SJSA1 (cell line): ENCODE measurements at places on chromosomes 5 and 9. TPM values are rescaled to one million over a fixed set of nuclear protein-coding genes. Genes with fewer than 3 reads are reported as not detected.

SLC34A1 gene
- total RNA-seq: not detected in 2 replicates

BNIP1 gene
- 16.7 and 34.6 TPM in 2 replicates for total RNA-seq

C9orf85 gene
- 12.2 and 13.2 TPM in 2 replicates for total RNA-seq

ERCC6L2 gene
- 34.0 and 75.0 TPM in 2 replicates for total RNA-seq

FUT7 gene
- not detected in 2 replicates for total RNA-seq

TICAM2 gene
- total RNA-seq: 13.6 and 22.1 TPM in 2 replicates

DNA sequence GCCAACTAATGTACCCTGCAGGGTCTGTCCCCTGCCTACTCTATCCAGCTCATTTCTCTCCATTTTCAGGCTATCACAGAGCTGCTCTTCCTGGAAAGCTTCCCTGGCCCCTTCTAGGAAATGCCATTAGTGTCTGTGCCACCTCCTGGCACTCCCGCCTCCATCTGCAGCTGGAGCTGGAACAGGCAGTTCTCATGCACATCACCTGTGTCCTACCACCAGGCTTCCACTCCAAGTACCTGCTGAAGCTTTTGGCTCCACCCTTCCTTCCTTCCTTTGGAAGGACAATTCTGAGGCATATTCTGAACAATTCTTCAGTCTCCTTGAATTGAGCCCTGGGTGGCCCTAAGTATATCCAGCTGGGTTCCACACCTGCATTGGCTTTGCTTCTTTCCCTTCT, 156.2 kb upstream of the ZNF618 start:
- peak; percentile 18 for DNase-seq

- no peak for DNase-seq
These were observed 110.7 kb upstream of the NFIL3 start for GRCh38 chr9:91534374-91534773.

DNA sequence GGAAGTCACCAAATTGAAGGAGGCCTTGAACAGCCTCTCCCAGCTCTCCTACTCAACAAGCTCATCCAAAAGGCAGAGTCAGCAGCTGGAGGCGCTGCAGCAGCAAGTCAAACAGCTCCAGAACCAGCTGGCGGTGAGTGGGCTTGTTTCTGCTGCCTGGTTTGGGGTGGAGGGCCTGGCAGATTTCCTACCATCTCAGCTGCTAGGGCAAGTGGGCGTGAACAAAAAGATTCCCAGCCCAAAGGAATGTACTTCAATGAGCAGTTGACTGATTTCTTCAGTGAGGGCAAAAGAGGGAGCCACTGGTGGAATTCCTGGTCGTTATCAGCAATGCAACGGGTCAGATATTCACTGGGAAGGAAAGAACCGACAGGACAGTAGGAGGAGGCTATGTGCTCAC, 12.6 kb upstream of the TTC23L start:
- DNase-seq: no peak

- peak; percentile 79 for DNase-seq
These were observed 43.3 kb upstream of the NCS1 start for GRCh38 chr9:130128733-130129431.

GRCh38 chr9:121930956-121931355, 162.2 kb downstream of the TTLL11 start:
- no peak for DNase-seq

DNA sequence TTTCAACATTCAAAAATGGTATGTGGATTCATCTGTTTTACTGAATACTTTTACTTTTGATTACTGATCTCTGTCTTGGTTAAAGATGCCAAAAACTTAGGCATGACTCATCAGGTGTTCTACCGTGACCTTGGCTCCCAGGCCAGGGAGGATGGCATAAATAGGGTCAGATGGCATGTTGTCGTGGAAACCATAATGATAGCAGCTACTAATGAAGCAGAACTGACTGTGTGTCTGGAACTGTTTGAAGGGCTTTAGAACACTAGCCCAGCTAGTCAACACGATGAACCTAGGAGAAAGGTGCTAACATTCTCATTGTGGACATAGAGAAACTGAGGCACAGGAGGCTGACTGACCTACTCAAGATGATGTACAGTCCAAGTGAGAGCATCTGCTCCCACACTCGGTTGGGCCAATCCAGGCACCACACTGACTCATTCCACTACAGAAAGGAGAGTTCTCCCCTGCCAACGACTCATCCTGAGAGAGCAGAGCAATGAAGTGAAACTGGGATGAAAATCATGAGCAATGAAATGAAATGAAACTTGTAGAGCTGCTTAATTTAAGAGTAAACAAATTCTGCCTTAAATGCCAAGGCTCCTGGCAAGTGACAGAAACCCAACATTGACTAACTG, 116.0 kb downstream of the TENT4A start:
- no peak for DNase-seq

DNA sequence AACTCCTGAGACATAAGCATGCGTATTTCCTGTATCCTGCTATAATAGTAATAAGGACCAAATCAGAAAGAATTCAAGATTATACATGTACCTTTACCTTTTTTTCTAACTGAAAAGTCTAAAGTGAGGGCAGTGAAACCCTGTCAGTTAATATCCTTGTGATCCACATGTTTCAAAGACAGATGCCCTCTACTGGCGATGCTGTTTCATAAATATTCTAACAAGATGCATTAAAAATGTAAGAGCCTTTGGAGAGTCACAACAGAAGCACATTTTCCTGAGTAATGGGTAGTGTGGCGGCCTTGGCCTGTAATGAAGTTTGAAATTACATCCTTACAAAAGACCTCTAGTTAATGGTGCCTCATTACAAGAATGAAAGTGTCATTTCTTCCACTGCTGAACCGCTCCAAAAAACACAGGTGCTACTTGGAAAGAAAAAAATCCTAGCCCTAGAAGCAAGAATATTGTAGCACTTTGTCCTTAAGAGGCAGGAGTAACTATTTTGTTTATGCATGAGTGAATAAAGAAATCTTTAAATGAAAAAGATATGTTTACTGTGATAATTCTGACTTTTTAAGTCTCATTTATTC, 232.6 kb downstream of the EPB41L4A start:
- peak; percentile 22 for DNase-seq

DNA sequence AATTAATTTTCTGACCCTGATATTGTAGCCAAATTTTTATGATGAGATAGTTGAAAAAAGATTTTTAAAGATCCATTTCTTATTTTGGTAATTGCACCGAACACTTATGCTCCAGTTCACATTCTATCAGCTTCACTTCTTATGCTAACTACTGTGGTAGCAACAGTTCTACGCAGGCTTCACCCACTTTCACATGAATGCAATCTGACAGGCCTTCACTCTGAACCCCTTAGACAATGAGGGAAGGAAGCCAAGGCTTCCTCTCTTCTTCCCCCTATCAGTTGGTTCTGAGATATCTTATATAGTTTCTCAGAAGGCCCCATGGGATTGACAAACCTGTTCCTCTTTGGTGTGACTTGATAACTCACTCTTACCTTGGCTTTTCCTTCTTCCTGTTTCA, 185.8 kb downstream of the CETN3 start:
- no peak for DNase-seq

GRCh38 chr9:136825295-136826187, 16.7 kb upstream of the AJM1 start:
- no peak for DNase-seq

DNA sequence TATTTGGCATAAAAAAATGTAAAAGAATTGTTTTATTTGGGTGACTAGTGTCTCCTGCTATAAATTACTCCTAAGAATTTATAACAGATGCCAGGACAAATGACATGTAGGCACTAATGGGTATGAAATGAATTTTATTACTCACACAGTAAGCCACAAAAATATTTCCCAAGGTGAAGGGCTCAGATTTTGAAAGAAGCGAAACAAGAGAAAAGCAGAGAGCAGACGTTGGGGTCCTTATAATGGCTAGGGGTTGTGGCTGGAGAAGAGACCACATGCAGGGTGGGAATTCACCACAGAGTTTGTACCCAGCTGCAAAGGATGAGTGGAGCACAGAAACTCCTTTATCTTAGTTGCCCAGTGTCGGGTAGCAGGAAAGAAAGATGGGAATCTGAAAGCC, 45.0 kb upstream of the PRR16 start:
- no peak for DNase-seq

GRCh38 chr5:151568036-151568435, 23.1 kb downstream of the FAT2 start:
- no peak for DNase-seq

DNA sequence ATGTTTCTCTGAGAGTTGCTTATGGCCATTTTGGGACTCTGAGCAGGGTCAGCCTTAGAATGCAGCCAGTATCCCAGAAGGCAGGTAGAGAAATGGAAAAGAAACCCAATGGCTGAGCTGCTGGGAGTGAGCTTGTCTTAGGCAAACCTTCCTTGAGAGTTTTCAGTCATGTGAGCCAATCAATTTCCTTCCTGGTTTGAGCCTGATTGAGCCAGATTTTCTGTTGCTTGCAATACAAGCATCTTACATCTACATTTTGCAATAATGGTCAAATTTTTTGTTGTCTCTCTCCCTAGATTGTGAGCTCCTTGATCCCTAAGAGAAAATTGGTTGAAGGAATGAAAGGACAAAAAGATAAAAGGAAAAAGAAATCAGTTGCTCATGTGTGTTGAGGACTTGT, 155.3 kb downstream of the SNX18 start:
- no peak for DNase-seq

GRCh38 chr5:16807547-16807864, 128.6 kb downstream of the MYO10 start:
- no peak for DNase-seq

GRCh38 chr5:113242481-113243348, 192.1 kb downstream of the TSSK1B start:
- DNase-seq: no peak

- no peak for DNase-seq
These were observed 101.0 kb downstream of the RXRA start for GRCh38 chr9:134427153-134427782.

DNA sequence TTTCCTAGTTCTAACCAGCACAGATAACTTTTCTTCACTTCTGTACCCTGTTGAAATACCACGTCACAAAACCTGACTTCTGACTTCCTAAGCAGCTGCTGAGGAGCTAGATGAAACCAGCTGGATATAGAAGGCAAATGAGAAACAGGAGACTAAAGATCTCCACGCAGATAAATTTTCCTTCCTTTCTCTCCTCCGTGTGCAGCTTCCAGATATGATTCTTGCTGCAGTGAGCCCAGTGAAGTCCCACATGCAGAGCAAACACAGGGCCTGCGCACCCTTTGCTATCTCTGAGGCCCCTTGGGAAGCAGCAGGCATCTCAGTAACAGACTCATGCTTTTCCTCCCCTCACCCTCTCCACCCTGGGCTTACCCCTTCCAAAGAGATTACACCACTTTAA, 1638.3 kb downstream of the MAT2B start:
- no peak for DNase-seq

- no peak for DNase-seq
These were observed 99.1 kb upstream of the RUFY1 start for GRCh38 chr5:179451114-179451827.

- no peak for DNase-seq
These were observed 146.6 kb downstream of the ESM1 start for GRCh38 chr5:54838843-54839242.

GRCh38 chr5:14171621-14172020, 28.5 kb downstream of the TRIO start:
- no peak for DNase-seq

DNA sequence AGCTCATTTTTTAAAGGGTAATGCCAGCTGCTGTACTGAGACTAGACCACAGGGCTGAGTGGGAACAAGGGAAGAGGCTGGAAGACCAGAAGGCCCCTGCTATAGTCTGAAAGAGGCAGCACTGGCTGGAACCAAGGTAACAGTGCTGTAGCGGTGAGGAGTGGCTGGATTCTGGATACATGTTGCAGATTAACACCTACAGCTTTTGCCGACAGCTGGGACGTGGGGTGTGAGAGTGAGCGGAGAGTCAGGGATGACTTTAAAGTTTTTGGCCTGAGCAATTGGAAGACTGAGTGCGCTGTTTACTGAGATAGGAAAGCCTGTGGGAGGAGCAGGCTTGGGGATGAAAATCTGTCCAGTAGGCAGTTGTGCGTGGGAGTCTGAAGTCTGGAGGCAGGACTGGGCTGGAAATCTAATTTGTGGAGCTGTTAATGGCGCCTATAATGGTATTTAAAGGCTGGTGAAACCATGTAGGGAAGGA, 26.5 kb downstream of the AQP7 start:
- DNase-seq: no peak

DNA sequence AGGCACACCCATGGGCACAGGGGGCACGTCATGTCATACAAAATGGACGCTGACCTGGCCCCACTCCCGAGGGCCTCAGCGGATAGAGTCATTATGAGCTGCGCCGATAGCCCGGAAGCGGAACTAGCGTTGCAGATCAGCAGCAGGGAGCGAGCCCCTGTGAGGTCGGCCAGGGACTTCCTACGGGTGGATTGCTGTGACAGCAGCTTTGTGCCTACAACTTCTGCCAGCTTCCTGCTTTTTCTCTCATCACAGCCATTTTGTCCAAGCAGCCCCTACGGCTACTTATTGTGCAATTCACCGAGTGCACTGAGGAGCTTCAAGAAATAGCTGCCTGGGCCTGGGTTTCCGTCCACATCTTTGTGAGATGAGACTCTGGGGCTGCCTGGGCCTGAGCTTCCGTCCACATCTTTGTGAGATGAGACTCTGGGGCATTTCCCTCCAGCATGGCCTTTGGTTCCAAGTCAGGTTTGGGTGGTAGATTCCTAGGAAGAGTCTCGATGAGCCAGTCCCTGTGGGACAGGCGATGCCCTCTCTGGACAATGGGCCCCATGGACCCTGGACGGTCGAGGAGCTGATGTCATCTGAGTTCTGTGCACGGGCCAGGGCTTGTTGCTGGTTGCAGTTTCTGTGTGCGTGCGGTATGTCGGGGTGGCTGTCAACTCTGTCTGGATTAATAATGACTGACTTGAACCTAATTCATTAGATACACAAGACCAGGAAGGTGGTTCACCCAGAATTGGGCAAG, 67.0 kb upstream of the GNE start:
- DNase-seq: no peak
